Forelimb muscle (tissue), 1 donor: ENCODE measurements at places on chromosomes 5 and 9. TPM values are rescaled to one million over a fixed set of nuclear protein-coding genes. Genes with fewer than 3 reads are reported as not detected.

CDKN2A gene
- polyA plus RNA-seq: 0.30 TPM

DNA sequence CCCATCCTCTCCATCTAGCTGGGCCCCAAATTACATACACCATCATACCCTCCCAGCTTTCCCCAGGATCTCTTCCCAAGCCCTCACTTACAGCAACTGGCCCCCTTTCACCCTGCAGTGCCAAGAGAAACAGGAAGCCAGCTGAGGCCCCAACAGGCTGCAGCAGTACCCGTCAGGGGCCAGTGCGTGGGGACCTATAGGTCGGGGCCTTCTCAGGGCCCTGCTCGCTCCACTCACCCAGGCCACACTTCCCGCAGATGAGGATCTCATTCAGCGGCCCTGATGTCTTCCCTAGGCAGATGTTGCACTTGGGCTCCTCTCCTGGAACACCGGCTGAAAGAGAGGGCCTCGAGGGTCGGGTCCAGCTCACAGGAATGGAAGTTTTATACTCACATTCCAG is 6.8 kb downstream of the PHF19 start:
- no peak for DNase-seq

DNA sequence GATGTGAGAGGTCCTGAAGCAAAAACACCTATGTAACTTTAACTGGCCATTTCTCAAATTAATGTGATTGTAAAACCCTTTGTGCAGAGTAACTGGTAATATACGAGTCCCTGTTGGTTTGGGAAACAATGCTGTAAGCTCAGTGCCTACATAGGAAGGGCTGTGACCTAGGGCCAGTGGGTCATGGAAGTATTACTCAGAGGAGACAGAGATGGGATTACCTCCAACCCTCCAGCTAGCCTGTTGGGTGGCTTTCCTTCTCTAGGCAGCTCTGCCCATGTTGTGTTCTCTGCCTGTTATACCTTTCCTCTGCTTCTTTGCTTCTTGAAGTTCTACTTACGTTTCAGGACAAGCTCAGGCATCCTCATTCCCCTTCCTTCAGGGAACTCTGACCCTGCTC is 294.8 kb upstream of the RFX3 start:
- DNase-seq: no peak

DNA sequence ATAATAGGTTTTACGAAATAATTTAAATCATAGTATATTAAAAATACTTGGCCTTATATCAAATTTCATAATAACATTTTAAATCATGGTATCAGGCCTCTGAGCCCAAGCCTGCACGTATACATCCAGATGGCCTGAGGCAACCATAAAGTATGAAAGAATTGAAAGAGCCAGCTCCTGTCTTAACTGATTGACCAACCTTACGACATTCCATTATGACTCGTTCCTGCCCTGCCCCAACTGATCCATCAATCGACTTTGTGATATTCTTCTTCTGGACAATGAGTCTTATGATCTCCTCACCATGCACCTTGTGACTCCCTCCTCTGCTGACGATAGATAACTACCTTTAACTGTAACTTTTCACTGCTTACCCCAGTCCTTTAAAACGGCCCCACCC is 545.0 kb downstream of the MTRR start:
- DNase-seq: no peak

DNA sequence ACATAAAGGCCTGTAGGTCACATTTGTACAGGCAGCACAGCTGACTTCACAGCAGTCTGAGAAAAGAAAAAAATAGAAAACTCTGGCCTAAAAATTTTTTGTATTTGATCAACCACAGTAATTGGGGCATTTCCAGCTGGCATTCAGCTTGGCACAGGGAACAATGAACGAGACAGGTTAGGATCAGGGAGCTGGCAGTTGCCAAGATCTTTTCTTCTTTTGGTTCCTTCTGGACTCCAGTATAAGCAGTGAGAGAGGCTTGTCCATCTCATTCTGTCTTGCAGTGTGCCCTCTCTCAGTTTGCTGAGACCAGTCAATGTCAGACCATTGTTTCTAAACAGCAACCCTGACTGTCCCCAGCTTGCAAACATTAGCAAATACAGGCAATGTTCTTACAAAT is 601.1 kb downstream of the TLR4 start:
- no peak for DNase-seq
